ENCODE measurements at places on chromosomes 2 and 18. TPM values are rescaled to one million over a fixed set of nuclear protein-coding genes. Genes with fewer than 3 reads are reported as not detected.

SLC30A3 gene
- 4.8 TPM for total RNA-seq

CYP27C1 gene
- 0.21 TPM for total RNA-seq

DNA sequence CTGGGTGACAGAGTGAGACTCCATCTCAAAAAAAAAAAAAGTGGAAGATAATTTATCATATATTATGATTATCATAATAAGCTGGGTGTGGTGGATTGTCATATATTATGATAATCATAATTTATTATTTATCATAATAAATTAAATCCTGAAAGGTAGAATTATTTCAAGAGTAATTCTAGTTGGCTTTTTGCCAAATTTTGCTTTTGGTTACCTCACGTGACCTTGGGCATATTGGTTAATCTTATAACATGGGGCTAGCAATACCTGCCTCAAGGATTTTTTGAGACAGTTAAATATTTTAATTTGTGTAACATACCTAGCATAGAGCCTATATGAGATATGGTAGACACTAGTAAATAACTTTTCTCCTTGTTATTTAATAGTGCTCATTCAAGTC lies 111.3 kb upstream of the TTC27 start:
- no peak for DNase-seq

DNA sequence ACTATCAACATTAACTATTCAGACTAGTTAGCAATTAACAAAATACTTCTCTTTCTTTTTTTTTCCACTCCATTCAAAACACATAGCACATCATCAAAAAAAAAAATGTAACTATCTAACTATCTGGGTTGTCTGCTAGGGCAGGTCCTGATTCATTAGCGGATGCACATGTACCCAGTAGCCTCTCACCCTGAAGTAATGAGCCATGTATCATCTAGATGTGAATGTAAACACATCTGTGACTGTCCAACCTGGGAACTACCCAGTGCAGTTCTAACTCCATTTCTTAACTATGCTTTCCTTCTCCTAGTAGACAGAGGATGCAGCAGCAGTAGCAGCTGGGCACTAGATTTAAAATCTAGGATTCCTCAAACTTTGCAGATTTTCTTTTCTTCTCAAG lies 183.1 kb upstream of the PIK3C3 start:
- DNase-seq, result no peak

ACMSD gene
- total RNA-seq, result not detected

DNA sequence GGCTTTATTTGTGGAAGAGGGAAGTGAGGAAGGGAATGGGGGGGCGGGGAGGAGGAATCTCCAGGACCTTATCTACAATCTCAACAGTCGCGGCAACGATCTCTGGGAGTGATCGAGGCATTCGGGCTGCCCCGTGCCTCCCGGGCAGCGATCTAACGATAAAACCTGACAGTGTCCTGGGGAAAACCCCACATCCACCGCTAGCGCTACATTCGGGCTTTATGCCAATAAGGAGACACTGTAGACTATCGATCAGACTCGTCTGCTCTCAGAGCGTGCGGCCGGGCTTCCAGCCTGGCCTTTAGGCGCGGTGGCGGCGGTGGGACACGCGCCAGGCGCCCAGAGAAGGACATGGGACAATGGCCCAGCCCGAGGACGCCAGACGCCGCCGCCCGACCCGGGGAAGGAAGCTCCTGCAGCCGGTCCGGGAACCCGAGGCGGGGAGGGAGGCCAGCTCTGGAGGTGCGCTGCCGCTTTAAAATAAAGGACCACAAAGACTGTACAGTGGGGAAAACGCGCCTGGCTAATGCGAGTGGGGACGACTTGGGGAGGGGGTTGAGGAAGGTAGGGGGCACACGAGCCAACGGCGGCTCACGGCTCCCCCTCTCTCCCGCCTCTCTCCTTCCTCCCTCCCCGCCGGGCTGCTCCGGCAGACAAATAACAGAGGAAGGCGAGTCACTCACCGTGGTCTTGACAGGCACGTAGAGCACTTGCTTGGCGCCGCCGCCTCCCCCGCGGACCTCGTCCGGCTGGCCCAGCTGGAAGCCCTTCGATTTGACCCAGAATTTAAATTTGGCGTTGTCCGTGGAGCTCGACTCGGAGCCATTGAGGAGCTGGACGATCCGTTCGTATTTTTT lies 2.2 kb downstream of the NOL4 start:
- peak; percentile 28 for DNase-seq

CXCR1 gene
- 0.97 TPM for total RNA-seq

DNA sequence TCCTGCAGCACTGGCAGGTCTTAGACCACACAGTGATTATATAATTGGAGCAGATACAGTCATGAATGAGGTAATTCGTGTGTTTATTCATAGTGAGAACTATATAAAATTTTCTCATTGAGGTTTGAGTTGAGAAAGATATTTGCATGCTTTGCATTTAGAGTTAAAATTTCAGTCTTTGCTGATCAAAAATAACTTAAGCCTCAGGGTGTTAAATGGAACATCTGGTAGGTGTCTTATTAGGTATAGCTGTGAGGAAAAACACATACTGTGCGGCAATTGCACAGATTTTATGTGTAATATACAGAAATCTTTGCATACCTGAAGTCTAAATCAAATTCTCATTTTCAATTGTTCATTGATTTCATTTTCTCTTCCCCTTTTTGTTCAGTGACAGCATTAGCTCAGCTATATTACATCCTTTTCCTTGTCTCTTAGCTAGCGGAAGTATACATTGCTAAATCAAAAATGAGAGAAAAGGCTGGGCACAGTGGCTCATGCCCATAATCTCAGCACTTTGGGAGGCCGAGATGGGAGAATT lies 21.2 kb downstream of the GORASP2 start:
- DNase-seq, result no peak

- DNase-seq, result peak; percentile 36
These were observed 229.9 kb upstream of the HDAC4 start for GRCh38 chr2:239630618-239631286.

DNA sequence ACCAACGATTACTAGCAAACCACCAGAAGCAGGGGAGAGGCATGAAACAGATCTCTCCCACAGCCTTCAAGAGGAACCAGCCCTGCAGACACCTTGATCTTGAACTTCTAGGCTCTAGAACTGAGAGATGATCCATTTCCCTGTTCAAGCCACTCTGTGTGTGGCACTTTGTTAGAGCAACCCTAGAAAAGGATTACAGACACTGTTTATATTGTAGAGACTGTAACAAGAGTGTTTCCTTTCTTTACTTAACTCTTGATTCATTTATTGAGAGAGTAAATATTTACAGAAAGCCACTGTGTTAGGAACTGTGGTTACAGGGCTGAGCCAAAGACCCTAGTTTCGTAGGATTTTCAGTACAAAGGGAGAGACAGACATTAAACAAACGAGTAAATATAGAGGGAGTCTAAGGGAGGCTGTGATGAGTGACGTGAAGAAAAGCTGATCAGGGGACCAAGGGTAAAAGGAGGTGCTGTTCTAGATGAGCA lies 10.9 kb downstream of the CCDC68 start:
- DNase-seq, result no peak

- no peak for DNase-seq
These were observed 24.6 kb downstream of the CTLA4 start for GRCh38 chr2:203892207-203892606.

DNA sequence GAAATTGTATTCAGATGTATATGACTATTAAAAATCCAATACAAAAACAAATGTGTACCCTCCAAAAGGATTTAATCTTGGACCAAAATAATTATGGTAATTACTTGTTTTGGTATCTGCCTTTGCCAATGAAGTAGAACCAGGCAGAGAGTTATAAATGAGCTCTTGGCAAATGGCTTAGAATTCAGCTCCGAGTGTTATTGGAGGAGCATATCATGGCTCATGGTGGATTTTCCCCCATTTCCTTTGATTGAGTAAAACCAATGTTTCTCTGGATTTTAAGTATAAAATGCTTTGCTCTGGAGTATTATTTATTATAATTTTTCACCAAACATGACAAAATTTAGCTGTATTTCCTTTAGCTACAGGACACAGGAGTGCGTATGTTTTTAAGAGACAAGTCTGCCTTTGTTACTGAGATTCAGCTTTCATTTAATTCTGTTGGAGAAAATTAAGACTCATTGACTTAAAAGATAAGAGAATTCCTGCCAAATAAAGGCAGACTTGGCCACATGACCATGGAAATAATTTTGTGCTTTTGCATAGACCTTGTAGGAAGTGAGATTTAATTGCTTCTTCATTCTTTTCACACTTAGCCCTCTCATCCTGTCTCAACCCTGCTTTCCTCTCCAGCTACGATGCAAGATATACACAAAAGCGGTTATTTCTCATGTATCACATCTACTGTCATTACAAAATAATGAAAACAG lies 281.0 kb upstream of the SOX11 start:
- DNase-seq, result no peak

MAP3K19 gene
- total RNA-seq, result not detected

DNA sequence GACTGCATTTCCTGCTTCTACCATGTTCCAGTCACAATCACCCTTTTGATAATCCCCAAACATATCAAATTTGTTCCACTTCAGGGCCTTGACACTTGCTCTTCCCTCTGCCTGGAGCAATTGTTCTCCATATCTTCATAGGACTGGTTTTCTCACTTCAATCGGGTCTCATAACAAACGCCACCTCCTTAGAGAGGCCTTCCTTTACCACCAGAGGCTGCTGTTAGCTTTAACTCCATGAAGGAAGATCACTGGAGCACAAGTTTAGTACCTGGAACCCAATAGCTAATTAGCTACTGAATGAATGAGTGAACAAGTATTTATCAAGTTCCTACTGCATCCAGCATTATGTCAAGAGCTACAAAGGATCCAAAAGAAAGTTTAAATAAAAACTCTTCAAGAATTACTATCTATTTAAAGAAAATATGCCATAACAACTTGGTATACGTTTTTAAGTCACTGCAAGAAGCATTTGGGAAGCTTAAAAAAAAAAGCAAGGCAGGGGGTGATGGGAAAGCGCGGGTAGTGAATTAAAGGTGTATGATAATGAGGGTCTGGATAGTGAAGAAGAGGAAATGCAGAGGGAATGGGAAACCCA lies 58.8 kb downstream of the BAZ2B start:
- DNase-seq, result no peak

CCDC178 gene
- 0.89 TPM for total RNA-seq

MAP4K4 gene
- total RNA-seq, result 59.5 TPM

GRCh38 chr2:157339965-157340655 lies 14.5 kb upstream of the ERMN start:
- DNase-seq, result no peak

DNA sequence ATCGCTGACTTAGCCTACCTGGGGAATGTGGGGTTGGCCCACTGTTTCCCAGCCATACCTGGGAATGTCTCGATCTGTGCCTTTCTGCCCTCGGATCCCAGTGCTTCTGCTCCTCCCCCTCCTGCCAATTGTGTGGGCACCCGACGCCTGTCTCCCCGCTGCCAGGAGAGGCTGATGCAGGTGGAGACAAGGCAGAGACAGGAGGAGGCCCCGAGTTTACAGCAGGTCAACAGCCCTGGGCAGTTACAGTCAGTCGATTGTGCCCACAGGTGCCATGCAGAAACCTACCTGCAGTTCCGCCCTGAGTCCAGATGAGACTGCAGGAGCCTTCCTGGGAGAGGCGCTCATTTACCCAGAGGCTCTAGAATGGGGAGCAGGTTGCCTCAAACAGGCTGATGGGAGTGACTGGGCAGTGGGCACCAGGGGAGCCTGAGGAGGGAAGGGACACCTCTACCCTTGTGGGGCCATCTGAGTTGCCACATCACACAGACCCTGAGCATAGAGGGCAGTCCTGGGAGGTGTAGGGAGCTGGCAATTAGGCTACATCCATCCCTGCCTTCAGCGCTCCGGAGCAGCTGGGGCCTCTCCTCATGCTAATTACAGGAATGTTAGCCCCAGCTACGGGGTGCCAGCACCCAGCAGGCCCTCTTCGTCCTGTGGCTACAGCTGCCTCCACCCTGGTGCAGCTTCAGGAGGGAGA lies 300.1 kb downstream of the NDUFA10 start:
- no peak for DNase-seq

DNA sequence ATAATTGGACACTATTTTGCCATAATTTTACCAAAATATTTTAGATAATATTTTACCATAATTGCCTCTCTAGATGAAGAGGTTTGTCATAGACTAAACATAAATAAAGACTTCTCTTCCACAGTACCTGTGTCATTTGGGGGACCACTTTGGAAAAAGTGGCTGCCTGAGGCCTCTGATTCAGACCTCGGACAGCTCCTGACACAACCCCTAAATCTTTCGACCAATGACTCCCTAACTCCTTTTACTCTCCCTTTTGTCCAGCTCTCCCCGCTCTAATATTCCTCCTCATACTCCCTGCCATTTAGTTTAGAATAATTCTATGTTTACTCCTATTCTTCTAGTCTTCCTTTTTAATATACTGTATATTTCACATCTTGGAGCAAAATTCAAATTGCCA lies 36.0 kb upstream of the UBE2E3 start:
- no peak for DNase-seq

- DNase-seq, result no peak
These were observed 234.5 kb downstream of the MTX2 start for GRCh38 chr2:176503776-176504175.

DNA sequence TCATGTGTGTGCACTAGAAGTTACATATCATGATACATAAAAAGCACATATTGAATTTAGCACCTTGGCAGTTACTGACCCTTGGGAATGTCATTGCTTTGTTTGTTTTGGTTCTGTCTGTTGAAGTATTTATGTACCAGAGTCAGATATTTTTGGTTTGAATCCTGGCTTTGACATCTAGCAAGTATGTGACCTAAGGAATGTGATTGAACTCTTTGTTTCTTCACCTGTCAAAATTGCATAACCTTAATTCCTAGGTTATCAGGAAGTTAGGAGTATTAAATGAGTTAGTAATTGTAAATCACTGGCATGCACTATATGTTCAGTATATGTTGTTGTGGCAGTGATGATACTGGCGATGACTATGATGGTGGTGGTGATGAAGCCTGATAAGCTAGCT lies 1003.5 kb upstream of the NRXN1 start:
- no peak for DNase-seq

GRCh38 chr2:239679755-239680154 lies 278.9 kb upstream of the HDAC4 start:
- no peak for DNase-seq

DNA sequence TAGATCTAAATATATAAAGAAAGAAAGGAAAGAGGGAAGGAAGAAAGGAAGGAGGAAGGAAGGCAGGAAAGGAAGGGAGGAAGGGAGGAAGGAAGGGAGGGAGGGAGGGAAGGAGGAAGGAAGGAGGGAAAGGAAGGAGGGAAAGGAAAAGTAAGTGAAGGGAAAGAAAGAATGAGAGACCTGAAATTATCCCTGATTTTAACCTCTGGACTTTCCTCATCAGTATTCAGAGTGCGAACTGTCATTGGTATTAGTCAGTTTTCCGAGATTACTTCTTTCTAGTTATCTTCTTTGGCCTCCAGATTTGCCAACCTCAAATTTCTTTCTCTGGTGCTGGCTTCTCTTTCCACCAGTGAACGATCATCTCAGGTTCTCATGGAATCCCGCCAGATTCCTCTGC lies 215.5 kb upstream of the FN1 start:
- no peak for DNase-seq

- no peak for DNase-seq
These were observed 3.6 kb downstream of the ACTR1B start for GRCh38 chr2:97660044-97660774.

DNA sequence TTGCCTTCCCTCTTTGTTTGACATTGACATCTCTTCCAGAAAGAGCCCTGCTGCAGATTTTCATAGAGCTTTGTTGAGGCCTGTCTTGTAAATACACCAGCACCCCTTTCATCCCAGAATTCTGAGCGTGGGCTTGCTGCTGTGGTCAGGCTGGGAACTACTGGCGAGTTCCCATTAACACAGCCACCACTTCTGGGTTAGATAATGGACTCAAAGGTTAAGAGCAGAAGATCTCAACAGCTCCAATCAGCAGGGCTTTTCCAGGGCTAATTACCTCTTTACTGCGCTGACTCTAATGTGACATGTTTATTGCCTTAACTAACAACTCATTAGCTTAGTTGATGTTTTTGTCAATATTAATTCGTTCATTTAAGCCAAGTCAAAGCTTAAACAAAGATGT lies 235.9 kb upstream of the BOD1L2 start:
- no peak for DNase-seq
